NCI-H1105 (cell line): ENCODE measurements at places on chromosomes 7 and 10.

GRCh38 chr7:26186364-26187311 lies 13.9 kb downstream of the HNRNPA2B1 start:
- DNase-seq, result no peak

- no peak for DNase-seq
These were observed at the start of gene BEND7 for GRCh38 chr10:13528875-13529713. Gene BEND7 (minus strand): TSS chr10:13529014. CDS start chr10:13528533, 481 bp downstream.

GRCh38 chr7:55214707-55215106 lies 150.4 kb upstream of the LANCL2 start:
- DNase-seq, result no peak

GRCh38 chr7:92737706-92738105 lies 98.7 kb downstream of the CDK6 start:
- no peak for DNase-seq
